COR-L47 (cell line): ENCODE measurements at places on chromosomes 6 and 20.

DNA sequence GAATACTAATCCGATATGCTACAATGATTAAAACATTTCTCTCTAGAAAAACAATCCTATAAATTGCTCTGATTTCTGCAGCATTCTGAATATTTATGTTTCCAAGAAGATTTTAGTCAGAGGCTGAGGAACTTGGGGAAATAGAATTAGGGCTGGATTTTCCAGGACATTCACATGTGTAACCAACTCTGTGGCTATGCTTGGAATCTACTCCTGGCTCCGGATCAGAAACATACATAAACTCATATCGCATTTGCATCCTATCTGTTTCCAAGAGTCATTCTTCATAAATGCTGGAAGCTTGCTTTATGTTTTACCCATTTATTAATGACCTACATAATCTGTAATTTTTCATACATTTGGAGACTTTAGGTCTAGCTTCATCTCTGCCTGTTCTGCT lies 459.9 kb upstream of the MARCKS start:
- DNase-seq, result no peak

DNA sequence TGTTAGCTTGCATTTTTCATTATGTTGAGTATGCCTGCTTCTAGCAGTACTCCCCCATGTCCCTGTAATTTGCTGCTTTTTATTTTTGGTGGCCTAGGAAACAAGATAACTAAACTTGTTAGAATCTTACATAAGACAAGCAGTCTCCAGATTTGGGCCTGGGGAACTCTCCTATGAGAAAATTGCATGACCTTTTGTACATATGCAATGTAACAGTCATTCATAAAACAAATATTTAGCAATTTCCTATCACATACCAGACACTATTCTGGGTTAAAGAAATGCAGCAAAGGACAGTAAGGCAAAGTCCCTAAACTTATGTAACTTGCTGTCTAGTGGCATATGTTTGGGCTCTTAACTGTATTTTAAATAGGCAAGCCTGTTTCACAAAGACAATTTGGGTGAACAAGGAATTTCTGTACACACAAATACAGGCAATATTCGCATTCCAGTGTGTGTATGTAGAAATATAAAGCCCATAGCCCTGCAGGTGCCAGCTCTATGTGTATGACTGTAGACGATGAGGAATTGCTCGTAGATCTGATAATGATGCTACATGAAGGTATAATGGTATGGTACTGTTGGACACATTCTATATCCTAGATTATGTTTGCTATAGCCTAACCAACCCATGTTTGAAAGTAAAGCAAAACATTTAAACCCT lies 305.2 kb upstream of the CITED2 start:
- DNase-seq, result no peak

GRCh38 chr6:74100719-74101287 lies 404.8 kb downstream of the CD109 start:
- no peak for DNase-seq

- no peak for DNase-seq
Measured at GRCh38 chr6:169975701-169976100, 224.3 kb downstream of the ERMARD start.

GRCh38 chr6:44078827-44079671 lies 48.2 kb downstream of the MRPL14 start:
- DNase-seq, result no peak

GRCh38 chr6:11414176-11414963 lies 123.2 kb upstream of the TMEM170B start:
- no peak for DNase-seq

GRCh38 chr6:34526241-34526972 lies 29.7 kb downstream of the SPDEF start:
- DNase-seq, result no peak

GRCh38 chr6:12296255-12296573 lies 6.1 kb downstream of the EDN1 start:
- no peak for DNase-seq

GRCh38 chr6:30378290-30378937 lies 33.5 kb downstream of the RPP21 start:
- no peak for DNase-seq

- no peak for DNase-seq
Measured at GRCh38 chr6:132648356-132648755, 10.6 kb downstream of the TAAR1 start.

- DNase-seq, result no peak
Measured at GRCh38 chr6:18244251-18244650, 20.1 kb downstream of the DEK start.

GRCh38 chr6:44217332-44218143 lies 812 bp downstream of the MYMX start:
- DNase-seq, result no peak

DNA sequence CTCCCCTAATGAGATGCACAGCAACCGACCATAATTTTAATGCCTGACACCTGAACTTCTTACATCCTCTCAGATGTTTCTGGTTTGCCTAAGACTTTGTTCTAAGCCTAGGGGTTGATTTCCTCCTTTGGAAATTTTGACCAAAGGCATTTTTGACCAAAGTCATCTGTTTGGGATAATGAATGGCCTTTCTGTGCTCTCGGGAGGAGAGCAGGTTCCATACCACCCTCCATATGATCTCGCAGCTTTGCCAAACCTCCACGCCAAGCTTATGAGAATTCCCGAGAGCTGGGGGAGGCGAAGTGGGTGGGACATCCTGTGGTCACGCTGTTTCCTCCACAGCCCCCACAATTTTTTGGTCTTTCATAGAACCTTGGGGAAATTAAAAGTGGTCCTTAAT lies 91.7 kb downstream of the SCML4 start:
- no peak for DNase-seq

- no peak for DNase-seq
Measured at GRCh38 chr6:42251500-42251899, 33.8 kb upstream of the MRPS10 start.

GRCh38 chr6:41278699-41279405 lies 7.6 kb downstream of the TREM1 start:
- DNase-seq, result peak; percentile 57

- no peak for DNase-seq
Measured at GRCh38 chr6:42714098-42714761, 8.2 kb downstream of the PRPH2 start.

GRCh38 chr20:57680934-57681914 lies 28.6 kb downstream of the PMEPA1 start:
- DNase-seq, result no peak

DNA sequence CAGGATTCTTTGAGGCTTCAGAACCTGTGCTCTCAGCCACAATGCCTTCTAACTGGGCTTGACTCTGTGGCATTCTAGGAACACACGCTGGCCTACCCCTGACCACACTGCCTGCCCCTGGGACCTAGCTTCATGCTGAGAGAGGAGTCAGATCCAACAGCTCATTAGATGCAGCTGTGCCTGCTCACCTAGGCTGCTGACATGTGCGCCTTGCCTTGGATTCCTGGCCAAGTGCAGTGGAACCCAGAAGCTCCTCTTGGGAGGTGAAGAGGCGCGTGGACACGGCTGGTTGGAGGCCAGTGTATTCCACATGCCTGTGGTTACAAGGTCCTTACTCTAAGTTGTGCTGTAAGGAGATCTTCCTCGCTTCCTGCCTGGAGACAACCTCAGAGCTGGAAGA lies 24.7 kb upstream of the KCNK16 start:
- no peak for DNase-seq

- peak; percentile 39 for DNase-seq
Measured at GRCh38 chr6:11043961-11044711, at the start of gene ELOVL2. Gene ELOVL2 (minus strand): TSS chr6:11044305. CDS start chr6:11044230, 75 bp downstream.

GRCh38 chr20:61185181-61185580 lies 66.9 kb upstream of the CDH4 start:
- no peak for DNase-seq

DNA sequence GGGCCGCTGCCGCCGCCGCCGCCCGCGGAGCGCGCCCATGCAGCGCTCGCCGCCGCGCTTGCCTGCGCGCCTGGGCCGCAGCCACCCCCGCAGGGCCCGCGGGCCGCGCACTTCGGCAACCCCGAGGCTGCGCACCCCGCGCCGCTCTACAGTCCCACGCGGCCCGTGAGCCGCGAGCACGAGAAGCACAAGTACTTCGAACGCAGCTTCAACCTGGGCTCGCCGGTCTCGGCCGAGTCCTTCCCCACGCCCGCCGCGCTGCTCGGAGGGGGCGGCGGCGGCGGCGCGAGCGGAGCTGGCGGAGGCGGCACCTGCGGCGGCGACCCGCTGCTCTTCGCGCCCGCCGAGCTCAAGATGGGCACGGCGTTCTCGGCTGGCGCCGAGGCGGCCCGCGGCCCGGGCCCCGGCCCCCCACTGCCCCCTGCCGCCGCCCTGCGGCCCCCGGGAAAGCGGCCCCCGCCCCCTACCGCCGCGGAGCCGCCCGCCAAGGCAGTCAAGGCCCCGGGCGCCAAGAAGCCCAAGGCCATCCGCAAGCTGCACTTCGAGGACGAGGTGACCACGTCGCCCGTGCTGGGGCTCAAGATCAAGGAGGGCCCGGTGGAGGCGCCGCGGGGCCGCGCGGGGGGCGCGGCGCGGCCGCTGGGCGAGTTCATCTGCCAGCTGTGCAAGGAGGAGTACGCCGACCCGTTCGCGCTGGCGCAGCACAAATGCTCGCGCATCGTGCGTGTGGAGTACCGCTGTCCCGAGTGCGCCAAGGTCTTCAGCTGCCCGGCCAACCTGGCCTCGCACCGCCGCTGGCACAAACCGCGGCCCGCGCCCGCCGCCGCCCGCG lies 730 bp downstream of the INSM1 start:
- DNase-seq, result no peak

- no peak for DNase-seq
Measured at GRCh38 chr20:10673176-10673841, 490 bp downstream of the JAG1 start.

DNA sequence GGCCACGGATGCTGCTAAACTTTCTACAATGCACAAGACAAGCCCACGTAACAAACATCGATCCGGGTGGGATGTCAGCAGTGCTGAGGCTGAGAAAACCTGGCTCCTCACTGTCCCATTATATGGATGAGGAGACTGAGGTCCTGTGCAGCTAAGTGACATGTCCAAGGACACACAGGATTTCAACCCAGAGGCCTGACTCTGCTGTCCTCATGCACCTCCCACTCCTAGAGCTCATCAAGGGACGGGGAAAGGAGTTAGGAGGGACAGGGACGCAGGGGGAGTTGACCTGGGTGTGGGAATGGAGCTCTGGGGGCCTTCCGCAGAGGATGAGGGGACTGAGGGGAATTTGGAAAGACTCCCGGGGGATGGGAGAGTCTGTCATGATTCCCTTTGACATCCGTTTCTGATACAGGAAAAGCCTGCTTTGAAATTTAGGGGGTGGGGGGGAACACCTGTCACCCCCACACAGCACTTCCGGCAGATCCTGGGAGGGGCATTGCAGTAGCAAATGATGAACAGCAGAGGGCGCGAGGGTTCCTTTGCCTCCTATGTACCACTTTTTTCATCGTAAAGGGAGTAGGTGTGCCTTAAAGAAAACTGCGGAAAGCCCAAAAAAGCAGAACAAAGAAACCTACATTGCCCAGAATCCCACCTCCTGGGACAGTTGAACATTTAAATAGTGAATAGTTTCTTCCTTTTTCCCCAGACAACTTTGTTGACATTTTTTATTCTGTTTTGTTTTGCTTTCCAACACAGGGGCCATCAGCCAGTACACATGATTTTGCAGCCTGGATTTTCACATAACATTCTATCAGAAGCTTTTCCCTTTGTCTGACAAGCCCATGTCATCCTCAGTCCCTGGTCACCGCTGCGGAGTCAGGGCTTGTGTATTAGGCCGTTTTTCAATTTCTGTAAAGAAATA lies 48.6 kb downstream of the SLC2A10 start:
- peak; percentile 48 for DNase-seq
